Stimulated activated CD4-positive, alpha-beta T cell treated with anti-CD3 and anti-CD28 coated beads, Interleukin-1b, Interleukin-23, amount 100 ng/mL, for 1 hour (primary cell): ENCODE measurements at places on chromosomes 3 and 15.

- DNase-seq, result no peak
Observed at GRCh38 chr15:85749261-85750151, 45.2 kb downstream of the KLHL25 start.

GRCh38 chr3:159803459-159803858 is 185.2 kb upstream of the IL12A start:
- no peak for DNase-seq

DNA sequence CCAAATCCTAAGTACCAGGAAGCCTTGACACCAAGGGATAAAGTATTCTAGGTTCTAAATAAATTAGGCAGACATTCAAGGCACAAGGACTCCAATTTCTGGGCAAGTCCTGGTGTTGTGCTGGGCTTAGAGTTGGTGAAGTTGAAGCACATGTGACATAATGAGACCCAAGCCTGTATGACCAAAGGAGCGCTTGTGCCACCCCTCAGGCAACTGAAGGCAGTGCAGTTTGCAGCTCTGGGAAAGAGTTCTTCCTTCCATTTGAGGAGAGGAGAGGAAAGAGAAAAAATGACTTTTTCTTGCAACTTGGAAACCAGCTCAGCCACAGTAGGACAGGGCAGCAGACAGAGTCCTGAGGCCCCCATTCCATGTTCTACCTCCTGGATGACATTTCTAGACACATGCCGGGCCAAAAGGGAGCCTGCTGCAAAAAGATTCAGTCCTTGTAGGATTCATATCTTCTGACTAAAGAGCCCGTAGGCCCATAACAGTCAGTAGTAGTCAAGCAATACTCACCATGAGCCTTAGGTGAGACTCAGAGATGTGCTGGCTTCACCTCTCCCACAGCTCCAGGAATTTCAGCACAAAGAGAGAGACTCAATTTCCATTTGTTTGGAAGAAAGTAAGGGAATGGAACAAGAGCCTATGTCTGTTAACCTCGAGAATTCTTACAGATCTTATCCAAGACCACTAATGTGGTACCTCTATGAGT is 588.8 kb upstream of the BCHE start:
- no peak for DNase-seq

DNA sequence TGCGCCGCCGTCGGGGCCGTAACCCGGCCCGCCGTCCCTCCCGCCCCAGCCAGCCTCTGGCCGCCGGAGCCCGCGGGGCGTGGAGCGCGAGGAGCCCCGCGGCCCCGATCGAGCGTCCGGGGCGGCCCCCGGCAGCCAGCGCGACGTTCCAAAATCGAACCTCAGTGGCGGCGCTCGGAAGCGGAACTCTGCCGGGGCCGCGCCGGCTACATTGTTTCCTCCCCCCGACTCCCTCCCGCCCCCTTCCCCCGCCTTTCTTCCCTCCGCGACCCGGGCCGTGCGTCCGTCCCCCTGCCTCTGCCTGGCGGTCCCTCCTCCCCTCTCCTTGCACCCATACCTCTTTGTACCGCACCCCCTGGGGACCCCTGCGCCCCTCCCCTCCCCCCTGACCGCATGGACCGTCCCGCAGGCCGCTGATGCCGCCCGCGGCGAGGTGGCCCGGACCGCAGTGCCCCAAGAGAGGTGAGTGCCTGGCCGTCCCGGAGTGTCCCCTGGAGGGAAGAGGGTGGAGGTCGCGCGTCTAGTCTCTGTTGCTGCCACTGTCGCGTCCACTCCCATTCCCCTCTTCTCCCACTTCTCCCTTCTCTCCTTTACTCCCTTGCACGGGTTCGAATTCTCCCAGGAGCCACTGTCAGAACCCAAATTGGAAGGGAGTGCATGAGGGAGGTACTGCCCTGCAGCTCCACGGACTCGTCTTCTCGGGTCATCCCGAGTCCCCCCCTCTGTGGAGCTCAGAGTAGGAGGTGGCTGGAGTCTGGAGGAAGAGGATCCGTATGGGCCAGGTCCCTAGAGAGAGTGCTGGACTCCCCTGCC is 585 bp downstream of the CSK start:
- DNase-seq, result no peak
